H9 (cell line): ENCODE measurements at places on chromosomes 5 and 9.

GRCh38 chr5:125244531-125244930 is 498.1 kb upstream of the ZNF608 start:
- no peak for DNase-seq
- no peaks in the 10 kb centered on the region for H3K27me3 ChIP-seq
- no peaks in the 10 kb centered on the region for H3K4me1 ChIP-seq

- H3K4me1 ChIP-seq: no peaks in the 10 kb centered on the region
- H3K27ac ChIP-seq: no peak overlapping the region
- H3K27me3 ChIP-seq: no peaks in the 10 kb centered on the region
- H3K36me3 ChIP-seq: no peaks in the 10 kb centered on the region
- H3K4me3 ChIP-seq: no peak overlapping the region
These were observed 787.7 kb upstream of the CDH6 start for GRCh38 chr5:30405821-30406220.

- peaks cover 22% of the 10 kb centered on the region for H3K36me3 ChIP-seq
- H3K27ac ChIP-seq: peak overlapping the region; percentile 85
- H3K4me1 ChIP-seq: peaks cover 6% of the 10 kb centered on the region; the same call in 1 of the 2 replicates
- DNase-seq: peak; percentile 24
- no peaks in the 10 kb centered on the region for H3K27me3 ChIP-seq
These were observed 1174.8 kb downstream of the MAT2B start for GRCh38 chr5:164680216-164680615.

DNA sequence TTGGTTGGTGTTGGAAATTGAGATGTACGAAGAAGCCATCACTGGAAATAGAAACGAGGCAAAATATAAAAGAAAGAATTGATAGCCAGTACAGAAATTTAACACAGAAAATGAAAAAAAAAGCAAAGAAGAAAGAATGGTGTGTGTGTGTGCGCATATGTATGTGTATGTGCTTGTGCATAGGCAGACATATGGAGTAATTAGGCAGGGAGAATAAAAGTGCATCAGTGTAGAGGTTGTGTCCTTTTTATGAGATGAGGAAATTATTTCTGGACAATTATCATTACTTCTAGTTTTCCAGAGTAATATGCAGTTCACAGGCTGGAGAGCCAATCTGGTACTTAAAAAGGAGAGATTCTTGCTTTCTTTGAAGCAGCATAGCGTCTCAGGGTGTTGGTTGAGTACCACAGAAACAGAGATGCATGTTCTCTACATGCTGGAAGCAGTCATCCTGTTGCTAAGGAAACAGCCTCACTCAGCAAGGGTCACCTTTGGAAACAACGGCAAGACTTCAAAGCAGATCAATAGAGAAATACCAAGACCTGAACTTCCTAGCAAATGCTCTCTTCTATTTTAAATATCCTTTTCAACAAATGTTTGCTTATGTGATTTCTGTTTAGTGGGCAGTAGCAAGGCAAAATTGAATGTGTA is 172.7 kb downstream of the TAF11L14 start:
- no peaks in the 10 kb centered on the region for H3K4me1 ChIP-seq
- DNase-seq: no peak
- H3K4me3 ChIP-seq: no peak overlapping the region
- no peaks in the 10 kb centered on the region for H3K36me3 ChIP-seq
- H3K27me3 ChIP-seq: no peaks in the 10 kb centered on the region

DNA sequence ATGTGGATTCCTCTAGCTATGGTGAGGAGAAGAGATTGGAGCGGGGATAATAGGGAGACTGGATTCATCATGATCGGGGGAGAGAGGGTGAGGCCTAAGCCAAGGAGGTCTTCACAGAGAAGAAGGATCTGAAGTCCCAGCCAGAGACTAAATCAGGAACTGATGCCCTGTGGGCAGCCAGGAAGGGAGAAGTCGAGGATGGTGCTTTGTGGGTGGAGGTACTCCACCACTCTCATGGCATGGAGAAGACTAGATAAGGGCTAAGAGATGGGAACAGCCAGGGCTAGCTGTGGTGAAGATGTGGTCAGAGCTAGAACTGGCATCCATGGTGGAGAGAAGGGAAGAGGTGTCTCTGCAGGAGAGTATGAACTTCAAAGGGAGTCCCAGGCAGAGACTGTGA is 3.0 kb upstream of the RGS14 start:
- peaks cover 3% of the 10 kb centered on the region; the same call in 1 of the 2 replicates for H3K36me3 ChIP-seq
- H3K27me3 ChIP-seq: no peaks in the 10 kb centered on the region
- no peak overlapping the region for H3K4me3 ChIP-seq
- peaks cover 3% of the 10 kb centered on the region; the same call in 1 of the 2 replicates for H3K4me1 ChIP-seq

GRCh38 chr9:124258607-124259157 is 933 bp downstream of the NEK6 start:
- H3K27ac ChIP-seq: no peak overlapping the region
- H3K4me3 ChIP-seq: peak overlapping the region; percentile 85
- DNase-seq: peak; percentile 55
- no peaks in the 10 kb centered on the region for H3K27me3 ChIP-seq

DNA sequence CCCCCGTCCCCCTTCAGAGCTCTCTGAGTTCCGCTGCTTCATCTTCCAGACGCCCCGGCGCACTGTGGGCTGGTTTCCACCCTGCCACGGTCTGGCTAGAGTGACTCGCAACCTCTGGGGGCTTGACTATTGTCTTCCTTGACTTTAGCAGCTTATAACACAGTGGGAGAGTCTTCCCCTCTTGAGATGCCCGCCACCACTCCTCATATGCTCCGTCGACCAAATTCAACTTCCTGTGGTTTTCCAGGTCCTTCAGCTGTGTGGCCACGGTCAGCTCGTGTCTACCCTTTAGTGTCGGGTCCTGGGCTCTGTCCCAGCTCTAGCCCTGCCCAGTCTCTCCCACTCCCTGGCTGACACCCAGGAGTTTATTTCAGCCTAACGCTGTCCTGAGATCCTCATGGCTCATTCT is 28.2 kb upstream of the NCS1 start:
- no peak overlapping the region for H3K4me3 ChIP-seq
- H3K27ac ChIP-seq: no peak overlapping the region
- H3K4me1 ChIP-seq: peaks cover 13% of the 10 kb centered on the region; the same call in 1 of the 2 replicates
- no peaks in the 10 kb centered on the region for H3K27me3 ChIP-seq
- no peaks in the 10 kb centered on the region for H3K36me3 ChIP-seq
- no peak for DNase-seq

DNA sequence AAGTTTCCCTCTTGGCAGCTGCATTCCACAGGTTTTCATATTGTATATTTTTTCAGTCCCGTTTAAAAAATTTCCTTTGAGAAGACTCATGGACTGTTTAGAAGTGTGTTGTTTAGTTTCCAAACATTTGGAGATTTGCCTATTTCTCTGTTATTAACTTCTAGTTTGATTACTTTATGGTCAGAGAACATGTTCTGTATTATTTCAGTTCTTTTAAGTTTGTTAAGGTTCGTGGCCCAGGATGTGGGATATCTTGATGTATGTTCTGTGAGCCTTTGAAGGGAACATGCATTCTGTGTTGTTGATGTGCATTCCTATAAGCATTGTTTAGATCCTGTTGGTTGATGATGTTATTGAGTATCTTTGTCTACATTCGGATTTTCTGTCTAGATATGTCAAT is 153.6 kb downstream of the CACNA1B start:
- peaks cover 30% of the 10 kb centered on the region for H3K36me3 ChIP-seq
- no peaks in the 10 kb centered on the region for H3K4me1 ChIP-seq
- H3K4me3 ChIP-seq: no peak overlapping the region
- no peak overlapping the region for H3K27ac ChIP-seq

DNA sequence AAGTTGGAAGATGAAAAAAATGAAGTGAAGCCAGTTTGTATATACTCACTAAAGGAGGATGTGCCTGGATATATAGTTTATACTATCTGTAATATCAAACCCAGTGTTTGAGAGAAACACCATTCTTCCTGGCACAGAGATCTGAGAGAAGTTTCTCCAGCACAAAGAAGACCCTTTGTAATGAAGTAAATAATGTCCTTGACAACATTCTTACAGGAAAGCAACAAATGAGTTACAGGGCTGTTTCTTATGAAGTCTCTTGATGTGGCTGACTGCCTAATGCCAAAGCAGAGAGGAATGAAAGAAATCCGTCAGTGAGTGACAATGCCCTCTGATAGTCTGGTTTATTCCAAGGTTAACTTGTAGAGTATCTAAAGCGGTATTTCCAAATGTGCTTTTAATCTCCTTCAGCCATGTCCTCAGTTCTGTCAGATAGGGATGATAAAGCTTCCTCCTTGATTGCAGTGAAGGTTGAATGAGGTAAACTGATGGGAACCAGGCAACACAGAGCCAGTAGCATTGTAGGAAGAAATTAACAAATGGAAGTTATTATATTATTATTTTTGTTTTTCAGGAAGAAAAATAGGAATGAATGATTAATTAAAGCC is 123.1 kb upstream of the ZNF608 start:
- no peaks in the 10 kb centered on the region for H3K36me3 ChIP-seq
- no peak for DNase-seq
- no peak overlapping the region for H3K4me3 ChIP-seq
- H3K4me1 ChIP-seq: no peaks in the 10 kb centered on the region; the same call in 1 of the 2 replicates
- H3K27ac ChIP-seq: no peak overlapping the region

DNA sequence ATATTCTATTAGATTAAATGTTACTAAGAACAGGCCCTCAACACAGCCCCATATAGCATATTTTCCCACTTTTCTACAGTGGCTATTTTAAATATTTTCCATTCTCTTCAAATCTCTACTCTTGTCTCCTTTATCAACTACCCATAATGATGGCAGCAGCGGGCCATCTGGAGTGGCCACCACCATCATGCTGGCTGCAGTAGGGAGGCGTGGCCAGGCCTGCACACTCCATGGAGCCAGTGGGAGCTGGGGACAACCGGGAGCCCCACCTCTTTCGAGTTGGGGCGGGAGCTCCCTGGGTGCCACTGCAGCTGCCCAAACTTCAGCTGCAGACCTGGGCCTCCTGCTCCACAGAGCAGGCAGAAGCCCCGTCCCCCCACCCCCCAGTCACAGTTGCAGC is 98.4 kb upstream of the RANBP6 start:
- no peak overlapping the region for H3K4me3 ChIP-seq
- H3K27me3 ChIP-seq: no peaks in the 10 kb centered on the region
- peaks cover 3% of the 10 kb centered on the region; the same call in 2 of the 3 replicates for H3K36me3 ChIP-seq
- H3K4me1 ChIP-seq: no peaks in the 10 kb centered on the region
- no peak overlapping the region for H3K27ac ChIP-seq
- DNase-seq: no peak

- H3K27ac ChIP-seq: no peak overlapping the region
- H3K36me3 ChIP-seq: no peaks in the 10 kb centered on the region
- H3K4me1 ChIP-seq: no peaks in the 10 kb centered on the region; the same call in 1 of the 2 replicates
- H3K27me3 ChIP-seq: no peaks in the 10 kb centered on the region
These were observed 15.6 kb downstream of the TICAM2 start for GRCh38 chr5:115586525-115587146.

- H3K4me1 ChIP-seq: peaks cover 2% of the 10 kb centered on the region; the same call in 1 of the 2 replicates
- DNase-seq: no peak
- H3K4me3 ChIP-seq: no peak overlapping the region
- H3K36me3 ChIP-seq: no peaks in the 10 kb centered on the region
- no peaks in the 10 kb centered on the region for H3K27me3 ChIP-seq
These were observed 18.1 kb downstream of the NR6A1 start for GRCh38 chr9:124752967-124753366.

DNA sequence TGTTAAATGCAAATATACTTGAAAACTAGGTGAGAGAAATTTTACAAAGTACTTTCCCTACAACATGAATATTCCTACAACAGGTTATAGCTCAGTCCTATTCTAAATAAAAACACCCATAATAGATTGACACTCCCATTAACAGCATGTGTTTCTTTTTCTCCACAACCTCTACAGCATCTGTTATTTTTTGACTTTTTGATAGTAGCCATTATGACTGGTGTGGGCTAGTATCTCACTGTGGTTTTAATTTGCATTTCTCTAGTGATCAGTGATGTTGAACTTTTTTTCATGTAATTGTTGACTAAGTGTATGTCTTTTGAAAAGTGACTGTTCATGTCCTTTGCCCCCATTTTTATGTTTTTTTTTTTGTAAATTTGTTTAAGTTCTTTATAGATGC is 1506.1 kb upstream of the CDH9 start:
- H3K36me3 ChIP-seq: no peaks in the 10 kb centered on the region
- no peaks in the 10 kb centered on the region; the same call in 1 of the 2 replicates for H3K4me1 ChIP-seq
- DNase-seq: no peak

DNA sequence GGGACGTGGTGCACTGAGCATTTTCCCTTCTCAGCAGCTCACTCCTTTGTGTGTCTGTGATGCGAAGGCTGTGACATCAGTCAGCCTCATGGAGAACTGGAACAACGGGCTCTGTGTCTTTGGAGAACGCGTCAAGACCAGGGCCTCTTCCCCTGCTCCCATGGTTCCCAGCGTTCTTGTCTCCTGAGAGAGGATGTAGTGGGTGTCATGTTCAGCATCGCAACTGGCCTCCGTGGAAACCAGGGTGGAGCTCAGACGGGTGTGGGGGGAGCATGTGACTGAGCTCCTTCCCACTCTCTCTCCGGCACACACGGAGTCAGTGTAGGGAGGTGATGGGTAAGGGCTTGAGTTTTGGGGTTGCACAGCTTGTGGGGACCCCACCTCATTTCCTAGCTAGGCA is 59.7 kb downstream of the TENT4A start:
- H3K4me1 ChIP-seq: no peaks in the 10 kb centered on the region
- H3K36me3 ChIP-seq: no peaks in the 10 kb centered on the region
- DNase-seq: no peak
- H3K27me3 ChIP-seq: no peaks in the 10 kb centered on the region
- no peak overlapping the region for H3K27ac ChIP-seq

GRCh38 chr9:72579190-72579589 is 57.8 kb downstream of the TMC1 start:
- H3K27ac ChIP-seq: no peak overlapping the region
- H3K36me3 ChIP-seq: no peaks in the 10 kb centered on the region
- H3K4me1 ChIP-seq: no peaks in the 10 kb centered on the region
- DNase-seq: no peak
- no peak overlapping the region for H3K4me3 ChIP-seq

GRCh38 chr9:85443190-85443598 is 298.6 kb downstream of the AGTPBP1 start:
- no peaks in the 10 kb centered on the region; the same call in 2 of the 3 replicates for H3K36me3 ChIP-seq
- no peak overlapping the region for H3K27ac ChIP-seq
- H3K27me3 ChIP-seq: no peaks in the 10 kb centered on the region

- H3K4me3 ChIP-seq: no peak overlapping the region
- H3K36me3 ChIP-seq: no peaks in the 10 kb centered on the region
- no peak overlapping the region for H3K27ac ChIP-seq
- no peaks in the 10 kb centered on the region for H3K27me3 ChIP-seq
- no peak for DNase-seq
- H3K4me1 ChIP-seq: no peaks in the 10 kb centered on the region
These were observed 27.3 kb downstream of the RXRA start for GRCh38 chr9:134353539-134353938.

- peaks cover 30% of the 10 kb centered on the region for H3K36me3 ChIP-seq
- no peaks in the 10 kb centered on the region for H3K27me3 ChIP-seq
- H3K4me1 ChIP-seq: no peaks in the 10 kb centered on the region
These were observed 375 bp downstream of the NOP16 start for GRCh38 chr5:176388003-176388443.
